ENCODE measurements at places on chromosomes 4 and X.

- no peak for DNase-seq
Measured at GRCh38 chrX:42664680-42665079, 113.3 kb downstream of the PPP1R2C start.

DNA sequence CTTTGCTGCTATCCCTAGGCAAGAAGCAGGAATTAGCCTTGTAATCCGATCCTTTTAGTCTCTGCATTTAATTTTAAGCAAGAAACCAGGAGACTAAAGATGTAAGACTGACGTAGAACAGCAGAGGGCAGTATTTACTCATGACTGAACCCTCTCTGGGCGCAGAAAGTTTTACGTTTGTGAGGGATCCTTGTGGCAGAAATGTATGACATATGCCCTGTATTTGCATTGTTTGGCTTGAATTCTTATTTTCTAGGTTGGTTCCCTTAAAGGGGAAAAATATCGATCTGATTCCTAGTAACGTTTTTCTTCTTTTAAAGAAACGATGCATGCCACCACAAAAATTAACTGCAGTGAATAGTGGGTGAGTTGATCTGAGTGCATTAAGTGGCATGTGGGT lies 1.3 kb upstream of the FAT4 start:
- DNase-seq: peak; percentile 78

- no peak for DNase-seq
Measured at GRCh38 chr4:76453232-76453631, 18.2 kb downstream of the SHROOM3 start.

- DNase-seq: no peak
Measured at GRCh38 chr4:79233820-79234219, 92.0 kb downstream of the NAA11 start.

DNA sequence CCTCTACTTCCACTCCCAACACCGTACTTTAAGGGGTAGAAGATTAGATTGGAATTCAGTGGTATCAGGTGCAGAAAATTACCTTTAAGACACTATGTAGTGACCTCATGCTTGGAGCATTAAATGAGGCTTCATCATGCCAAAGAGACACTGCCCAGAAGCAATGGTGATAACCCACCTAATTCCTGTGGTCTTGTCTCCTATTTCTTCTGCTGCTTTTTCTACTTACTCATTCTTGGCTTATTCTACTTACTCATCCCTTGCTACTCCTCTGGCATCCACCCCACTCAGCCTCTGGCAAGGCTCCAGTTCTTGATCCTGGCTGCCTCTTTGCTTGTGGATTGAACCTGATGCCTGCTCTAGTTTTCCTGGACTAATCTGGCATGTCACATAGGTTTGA lies 62.3 kb upstream of the ADAMTS3 start:
- DNase-seq: peak; percentile 84

DNA sequence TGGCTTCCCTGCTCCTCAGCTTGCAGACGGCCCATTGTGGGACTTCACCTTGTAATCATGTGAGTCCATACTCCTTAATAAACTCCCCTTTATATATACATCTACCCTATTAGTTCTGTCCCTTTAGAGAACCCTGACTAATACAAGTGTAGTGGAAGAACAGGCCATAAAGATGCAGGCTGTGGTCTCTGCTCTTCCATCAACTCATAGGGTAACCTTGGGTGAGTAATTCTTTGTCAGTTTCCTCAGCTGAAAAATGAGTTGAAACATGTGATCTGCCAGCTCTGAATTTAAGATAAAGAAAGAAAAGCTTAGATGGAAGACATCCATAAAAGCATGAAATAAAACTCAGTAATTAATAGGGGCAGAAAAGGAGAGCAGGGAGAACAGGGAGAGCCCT lies 103.6 kb downstream of the ENOX2 start:
- no peak for DNase-seq

DNA sequence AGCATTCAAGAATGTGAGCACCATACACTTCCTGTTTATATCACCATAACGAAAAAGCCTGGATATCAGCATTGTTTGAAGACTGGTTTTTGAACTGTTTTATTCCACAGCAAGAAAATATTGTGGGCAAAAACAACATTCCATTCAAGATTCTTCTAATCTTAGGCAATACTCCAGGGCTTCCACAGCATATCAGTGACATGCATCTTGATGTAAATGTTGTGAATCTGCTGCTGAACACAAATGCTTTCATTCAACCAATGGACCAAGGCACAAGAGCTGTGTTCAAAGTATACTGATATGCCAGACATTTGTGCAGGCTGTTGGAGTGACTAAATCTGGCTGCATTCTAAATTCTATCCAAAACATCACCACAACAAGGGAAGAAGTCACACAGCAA lies 260.1 kb upstream of the ETNPPL start:
- no peak for DNase-seq

DNA sequence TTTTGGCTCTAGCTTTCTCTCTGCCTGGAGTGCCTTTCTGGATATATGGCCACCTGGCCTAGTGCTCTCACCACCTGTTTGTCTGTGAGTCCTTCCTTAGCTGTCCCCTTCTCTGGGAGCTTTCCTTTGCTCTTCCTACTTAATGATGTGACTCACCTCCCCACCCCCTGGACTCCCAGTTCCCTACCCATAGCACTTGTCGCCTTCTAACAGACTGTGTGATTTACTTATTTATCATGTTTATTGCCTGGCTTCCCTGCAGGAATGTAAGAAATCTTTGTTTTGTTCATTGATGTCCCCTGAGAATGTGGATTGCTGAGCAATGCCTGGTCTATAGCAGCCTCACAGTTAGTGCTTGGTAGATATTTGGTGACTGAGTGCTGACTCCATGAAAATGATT lies 18.9 kb downstream of the ADD1 start:
- DNase-seq: peak; percentile 89

DNA sequence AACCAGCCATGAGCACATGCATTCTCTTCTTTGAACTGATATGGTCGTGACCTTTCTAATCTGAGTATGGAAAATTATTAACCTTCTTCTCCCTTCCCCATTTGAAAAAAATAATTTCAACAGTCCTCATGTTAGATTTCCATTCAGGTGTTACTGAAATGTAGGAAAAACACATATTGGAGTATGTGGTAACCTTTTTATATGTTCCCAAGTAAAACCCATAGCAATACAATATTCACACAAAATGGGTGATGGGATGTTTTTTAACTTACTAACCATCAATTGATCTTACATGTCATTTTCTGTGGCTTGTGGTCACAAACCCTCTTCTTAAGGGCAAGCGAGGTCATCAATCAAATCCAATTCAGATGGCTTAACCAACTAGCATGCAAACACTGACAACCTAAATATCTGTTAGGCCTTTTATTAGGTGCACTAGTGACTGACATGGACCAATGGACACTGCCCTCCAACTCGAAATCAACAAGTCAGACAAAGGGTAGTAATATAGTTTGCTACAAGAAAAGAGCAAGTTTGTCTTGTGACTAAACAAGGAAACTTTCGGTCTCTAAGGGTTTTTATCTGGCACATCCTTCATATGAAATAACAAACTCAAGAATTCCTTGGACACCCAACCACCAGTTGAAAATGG lies 74.3 kb downstream of the CAMK2D start:
- DNase-seq: peak; percentile 44

DNA sequence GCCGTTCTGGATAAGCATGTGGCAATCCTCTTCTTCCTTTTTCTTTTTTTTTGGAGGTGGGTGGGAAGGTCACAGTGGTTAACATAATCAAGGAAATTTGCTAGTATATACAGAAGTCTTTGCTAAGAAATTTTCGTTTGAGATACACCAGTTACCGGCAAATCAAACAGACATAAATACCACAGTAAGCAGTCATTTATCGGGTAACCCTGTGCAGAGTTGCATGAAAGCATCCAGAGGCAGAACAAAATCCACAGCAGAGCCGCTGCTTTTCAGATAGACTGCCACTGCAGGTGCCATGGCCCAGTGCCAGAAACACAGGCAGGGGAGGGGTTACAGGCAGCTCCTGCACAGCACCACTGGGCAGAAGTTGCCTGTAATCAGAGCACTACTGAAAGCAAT lies 179.1 kb upstream of the MAB21L2 start:
- DNase-seq: no peak

GRCh38 chrX:15761564-15762191 lies 23.6 kb downstream of the CA5B start:
- no peak for DNase-seq

GRCh38 chr4:75880278-75880677 lies 22.0 kb downstream of the PPEF2 start:
- no peak for DNase-seq

- peak; percentile 32 for DNase-seq
Measured at GRCh38 chr4:92303621-92304027, at the start of gene GRID2. Gene GRID2, plus strand, starts transcription at chr4:92303966.

GRCh38 chr4:83252782-83253405 lies 31.7 kb downstream of the COQ2 start:
- peak; percentile 38 for DNase-seq

- DNase-seq: no peak
Measured at GRCh38 chr4:630656-631055, 5.3 kb downstream of the PDE6B start.

- DNase-seq: no peak
Measured at GRCh38 chr4:7157666-7158065, 34.7 kb upstream of the SORCS2 start.

DNA sequence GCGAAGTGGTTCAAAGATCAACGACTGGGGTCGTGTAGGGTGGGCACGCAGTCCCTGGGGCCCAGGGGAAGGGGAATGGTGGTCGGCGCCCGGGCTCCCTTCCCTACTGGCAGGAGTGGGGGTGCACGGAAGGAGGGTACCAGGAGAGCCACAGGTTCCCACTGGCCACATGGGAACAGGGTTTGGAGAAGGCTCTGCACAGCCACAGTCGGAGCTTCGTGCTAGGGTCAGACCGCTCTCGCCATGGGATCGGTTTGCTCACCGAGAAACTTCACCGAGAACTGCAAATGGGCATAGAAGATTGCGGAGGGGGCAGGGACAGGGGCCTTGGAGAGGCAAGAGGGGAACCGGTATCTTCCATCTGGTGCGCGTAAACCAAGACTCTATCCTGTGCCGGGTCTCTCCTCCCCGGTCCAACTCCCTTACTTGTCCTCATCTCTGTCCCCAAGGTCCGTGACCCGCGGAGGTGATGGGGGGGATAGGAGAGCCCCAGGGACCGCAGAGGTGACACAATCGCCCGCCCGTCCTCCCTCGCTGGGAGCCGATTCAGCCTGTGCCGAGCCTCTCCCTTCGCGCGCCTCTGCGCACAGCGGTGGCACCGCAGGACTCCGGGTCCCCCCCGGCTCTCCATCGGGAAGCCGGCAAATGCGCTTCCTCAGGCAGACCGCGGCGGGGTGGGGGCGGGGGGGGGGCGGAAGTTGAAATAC lies 1.0 kb downstream of the SCD5 start:
- DNase-seq: no peak

DNA sequence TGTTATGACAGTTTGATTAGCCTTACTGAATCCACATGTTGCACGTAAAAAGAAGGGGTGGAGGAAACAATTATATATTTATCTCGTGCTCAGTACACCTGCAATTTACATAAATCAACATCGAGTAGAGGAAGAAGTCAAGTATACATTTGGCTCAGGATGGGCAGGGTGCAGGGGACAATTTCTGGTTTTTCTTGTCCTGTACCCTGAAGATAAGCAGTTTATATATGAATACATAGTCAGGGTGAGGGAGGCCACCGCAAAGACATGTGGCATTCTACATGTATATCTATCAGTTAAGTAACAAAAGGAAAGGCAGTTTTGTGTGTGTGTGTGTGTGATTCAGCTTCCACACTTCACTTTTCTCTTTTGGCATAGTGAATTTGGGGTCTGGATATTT lies 11.1 kb upstream of the EREG start:
- no peak for DNase-seq

GRCh38 chrX:45143455-45143854 lies 57.2 kb downstream of the DIPK2B start:
- no peak for DNase-seq

- no peak for DNase-seq
Measured at GRCh38 chrX:22934640-22935039, 65.1 kb upstream of the DDX53 start.

GRCh38 chr4:129600898-129601297 lies 504.9 kb downstream of the C4orf33 start:
- DNase-seq: no peak

GRCh38 chrX:120617996-120618630 lies 11.7 kb downstream of the C1GALT1C1 start:
- no peak for DNase-seq

DNA sequence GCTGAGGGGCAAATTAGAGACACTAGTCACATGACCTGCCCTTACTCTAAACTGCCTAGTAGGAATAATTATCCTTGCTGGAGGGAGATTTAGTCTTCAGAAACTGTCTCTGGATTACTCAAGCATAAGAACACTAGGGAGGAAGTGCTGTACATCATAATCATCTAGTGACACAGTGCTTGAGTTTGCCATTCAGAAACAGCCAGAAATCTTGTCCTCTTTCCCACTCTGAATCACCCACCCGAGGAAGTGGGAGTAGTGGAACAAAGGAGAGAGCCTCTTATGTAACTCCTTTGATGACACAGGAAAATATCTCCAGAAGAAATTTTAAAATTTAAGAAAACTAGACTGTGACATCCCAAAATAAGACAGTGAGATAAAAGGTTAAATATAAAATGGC lies 69.3 kb upstream of the PCDH19 start:
- no peak for DNase-seq

All from Caki2 (cell line).